ENCODE measurements at places on chromosomes 1 and 21.

GRCh38 chr1:86621286-86621685 is 74.4 kb downstream of the CLCA4 start:
- DNase-seq, result no peak

GRCh38 chr1:56123421-56123820 is 455.9 kb downstream of the PLPP3 start:
- DNase-seq, result no peak

DNA sequence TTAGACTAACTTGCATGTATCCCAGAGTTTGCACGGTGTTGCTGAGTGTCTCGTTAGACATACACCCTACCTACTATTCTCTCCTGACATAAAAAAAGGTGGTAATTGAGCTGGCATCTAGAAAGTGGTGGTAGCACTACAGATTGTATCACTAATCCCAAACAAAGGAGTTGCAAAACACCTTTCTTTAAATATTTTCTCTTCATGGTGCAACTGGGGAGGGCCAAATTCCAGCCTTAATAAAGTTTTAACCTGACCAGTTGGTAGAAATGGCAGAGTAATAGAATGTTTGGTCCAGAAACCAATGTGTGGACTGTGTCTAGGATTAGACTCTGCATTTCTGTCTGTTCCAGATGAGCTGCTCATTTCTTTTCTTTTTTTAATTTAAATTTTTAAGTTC is 40.0 kb downstream of the NFIA start:
- DNase-seq, result no peak

- DNase-seq, result no peak
These were observed 4.2 kb downstream of the SLAMF7 start for GRCh38 chr1:160743266-160743665.

GRCh38 chr1:222654849-222655248 is 37.0 kb downstream of the MIA3 start:
- peak; percentile 73 for DNase-seq

GRCh38 chr1:81304187-81304586 is 496.5 kb upstream of the ADGRL2 start:
- no peak for DNase-seq

Data from activated naive CD4-positive, alpha-beta T cell treated with Interleukin-2 at 50 U/mL for 16 hours (primary cell).